ENCODE measurements at places on chromosomes 7 and 10. TPM values are rescaled to one million over a fixed set of nuclear protein-coding genes. Genes with fewer than 3 reads are reported as not detected.

The AGMO gene
- 0.55 TPM for total RNA-seq

The AKR1C4 gene
- total RNA-seq, result not detected

The NXPH1 gene
- not detected for total RNA-seq

The GHRHR gene
- total RNA-seq, result not detected

The MYL10 gene
- total RNA-seq, result not detected

The TMEM196 gene
- not detected for total RNA-seq

The P4HA1 gene
- 167 TPM for total RNA-seq

The VENTX gene
- total RNA-seq, result 0.33 TPM

DNA sequence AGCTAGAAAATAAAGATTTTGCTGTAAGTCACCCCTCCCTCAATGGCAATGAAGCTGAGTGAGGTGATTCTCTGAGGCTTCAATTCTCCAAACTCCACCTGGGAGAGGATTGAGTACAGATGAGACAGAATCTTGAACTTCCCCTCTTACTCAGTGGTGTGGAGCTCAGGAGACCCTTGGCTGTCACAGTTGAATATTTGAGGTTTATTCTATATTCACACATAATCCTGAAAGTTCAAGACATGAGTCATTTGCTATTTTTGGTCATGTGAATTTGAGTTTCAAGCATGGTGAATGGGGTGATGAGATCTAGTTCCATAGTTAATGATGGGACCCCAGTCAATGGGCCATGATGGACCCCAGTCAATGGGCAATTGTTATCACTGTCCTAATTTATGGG lies 13.9 kb upstream of the TECTB start:
- no peak for DNase-seq

- peak; percentile 58 for DNase-seq
Observed at GRCh38 chr7:15839416-15840100, 153.1 kb upstream of the MEOX2 start.

- no peak for DNase-seq
Observed at GRCh38 chr7:36279200-36279925, 110.3 kb upstream of the ANLN start.

GRCh38 chr7:130070861-130071622 lies 708 bp downstream of the KLHDC10 start:
- no peak for DNase-seq

- DNase-seq, result no peak
Observed at GRCh38 chr10:61250131-61250530, 203.1 kb downstream of the TMEM26 start.

DNA sequence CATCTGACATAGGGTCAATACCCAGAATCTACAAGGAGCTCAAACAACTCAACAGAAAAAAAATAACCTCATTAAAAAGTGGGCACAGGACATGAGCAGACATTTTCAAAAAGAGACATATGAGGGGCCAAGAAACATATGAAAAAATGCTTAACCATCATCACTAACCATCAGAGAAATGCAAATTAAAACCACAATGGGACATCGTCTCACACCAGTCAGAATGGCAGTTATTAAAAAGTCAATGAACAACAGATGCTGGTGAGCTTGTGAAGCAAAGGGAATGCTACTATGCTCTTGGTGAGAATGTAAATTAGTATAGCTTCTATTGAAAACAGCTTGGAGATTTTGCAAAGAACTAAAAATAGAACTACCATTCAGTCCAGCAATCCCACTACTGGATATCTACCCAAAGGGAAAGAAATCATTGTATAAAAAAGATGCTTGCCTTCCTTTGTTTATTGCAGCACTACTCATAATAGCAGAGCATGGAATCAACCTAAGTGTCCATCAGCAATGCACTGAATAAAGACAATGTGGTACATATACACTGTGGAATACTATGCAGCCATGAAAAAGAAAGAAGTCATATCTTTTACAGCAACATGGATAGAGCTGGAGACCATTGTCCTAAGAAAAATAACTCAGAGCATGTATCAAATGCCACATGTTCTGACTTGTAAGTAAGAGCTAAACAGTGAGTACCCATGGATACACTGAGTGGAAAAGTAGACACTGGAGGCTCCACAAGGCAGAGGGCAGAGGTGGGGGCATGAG lies 139.8 kb downstream of the ADARB2 start:
- no peak for DNase-seq

DNA sequence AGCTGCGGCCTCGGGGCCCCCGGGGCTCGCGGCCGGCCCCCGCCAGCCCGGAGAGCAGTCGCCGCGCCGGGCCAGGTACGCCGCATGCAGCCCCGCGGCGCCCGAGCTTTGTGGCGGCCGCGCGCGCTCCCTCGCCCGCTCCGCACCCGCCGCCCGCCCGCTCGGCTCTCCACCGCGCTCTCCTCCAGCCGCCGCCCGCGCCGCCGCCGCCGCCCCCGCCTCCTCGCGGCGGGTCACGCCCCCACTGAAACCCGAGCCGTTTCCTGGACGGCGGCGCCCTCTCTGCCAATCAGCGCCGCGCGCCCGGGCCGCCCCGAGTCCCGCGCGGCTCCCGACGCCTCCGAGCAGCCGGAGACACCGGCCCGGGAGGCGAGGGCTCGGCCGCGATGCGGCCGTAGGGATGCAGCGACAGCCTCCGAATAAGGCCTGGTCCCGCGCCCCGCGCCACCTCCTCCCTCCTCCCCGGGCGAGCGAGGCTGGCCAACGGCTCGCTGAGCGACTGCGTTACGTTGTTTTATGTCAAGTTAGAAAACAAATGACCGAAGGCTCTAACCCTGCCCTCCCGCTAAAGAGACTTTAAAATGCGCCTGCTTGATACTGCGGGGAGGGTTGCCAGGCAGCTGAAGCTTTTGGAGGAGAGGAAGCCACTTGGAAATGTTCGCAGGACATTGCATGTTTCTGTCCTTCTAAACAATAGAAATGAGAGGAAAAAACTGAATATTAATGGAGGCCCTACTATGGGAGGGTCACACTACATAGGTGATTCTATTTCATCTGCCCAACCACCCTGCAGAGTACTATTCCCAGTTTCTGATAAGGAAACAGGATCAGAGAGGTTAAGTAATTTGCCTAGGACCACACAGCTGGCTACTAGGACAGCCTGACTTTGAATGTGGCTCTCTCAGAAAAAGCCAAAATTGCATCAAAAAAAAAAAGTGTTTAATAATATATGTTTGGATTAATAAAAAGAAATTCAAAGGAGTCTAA lies at the start of gene FGFR2:
Gene FGFR2, minus strand, starts transcription at position 182 of the 987 bp plus-strand sequence. CDS start 4,627 bp downstream, outside the sequence.
- DNase-seq, result peak; percentile 6

DNA sequence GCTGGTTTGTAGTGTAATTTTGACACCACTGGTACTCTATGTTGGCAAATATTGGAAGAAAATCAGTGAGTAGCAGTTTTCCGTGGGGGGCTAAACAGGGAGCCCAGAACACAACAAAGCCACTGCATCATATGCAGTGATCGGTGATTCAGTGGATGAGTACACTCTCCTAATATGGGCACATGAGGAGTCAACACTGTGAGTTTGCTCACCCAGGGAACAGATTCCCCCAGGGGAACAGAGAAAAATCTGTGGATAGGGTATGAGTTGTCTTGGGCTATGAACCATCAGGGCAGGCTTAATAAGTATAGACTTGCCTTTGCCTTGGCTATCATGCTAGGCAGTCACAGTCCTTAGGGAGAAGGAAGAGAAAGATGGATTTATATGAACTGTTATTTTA lies 227.7 kb upstream of the SEMA3E start:
- DNase-seq, result no peak

DNA sequence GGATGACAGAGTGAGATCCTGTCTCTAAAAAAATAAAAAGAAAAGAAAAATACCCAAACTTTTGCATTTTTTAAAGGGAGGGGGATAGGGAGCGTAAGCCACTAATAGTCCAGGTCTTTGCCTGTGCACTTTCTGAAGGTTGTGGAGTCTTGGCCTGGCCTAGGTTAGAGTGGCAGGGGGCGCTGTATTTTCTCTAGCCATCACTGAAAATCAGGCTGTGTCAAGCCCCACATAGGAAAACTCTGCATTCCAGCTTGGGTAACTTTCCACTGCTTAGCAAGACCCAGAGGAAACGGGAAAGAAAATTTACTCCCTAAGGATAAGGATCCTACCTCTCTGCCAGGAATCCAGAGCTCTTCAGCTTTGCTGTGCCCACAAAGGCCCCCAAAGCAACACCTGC lies 10.5 kb upstream of the PAX4 start:
- no peak for DNase-seq

Data from gastrocnemius medialis (tissue), 4 donors.